ENCODE measurements at places on chromosomes 7 and 10.

- DNase-seq: no peak
Observed at GRCh38 chr7:130223646-130224045, 16.0 kb downstream of the SSMEM1 start.

DNA sequence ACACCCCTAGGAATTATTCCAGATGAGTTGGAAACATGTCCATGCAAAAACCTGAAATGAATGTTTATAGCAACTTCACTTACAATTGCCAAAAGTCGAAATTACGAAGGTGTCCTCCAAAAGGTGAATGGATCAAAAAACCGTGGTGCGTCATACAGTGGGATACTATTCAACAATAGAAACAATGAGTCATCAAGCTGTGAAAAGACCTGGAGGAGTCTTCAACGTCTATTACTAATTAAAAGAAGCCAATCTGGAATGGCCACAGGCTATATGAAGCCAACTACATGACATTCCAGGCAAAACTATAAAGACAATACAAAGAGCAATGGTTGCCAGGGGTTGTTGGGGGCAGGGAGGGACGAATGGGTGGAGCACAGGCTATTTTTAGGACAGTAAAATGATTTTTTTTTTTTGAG lies 12.6 kb upstream of the PPP2R2D start:
- DNase-seq: no peak

DNA sequence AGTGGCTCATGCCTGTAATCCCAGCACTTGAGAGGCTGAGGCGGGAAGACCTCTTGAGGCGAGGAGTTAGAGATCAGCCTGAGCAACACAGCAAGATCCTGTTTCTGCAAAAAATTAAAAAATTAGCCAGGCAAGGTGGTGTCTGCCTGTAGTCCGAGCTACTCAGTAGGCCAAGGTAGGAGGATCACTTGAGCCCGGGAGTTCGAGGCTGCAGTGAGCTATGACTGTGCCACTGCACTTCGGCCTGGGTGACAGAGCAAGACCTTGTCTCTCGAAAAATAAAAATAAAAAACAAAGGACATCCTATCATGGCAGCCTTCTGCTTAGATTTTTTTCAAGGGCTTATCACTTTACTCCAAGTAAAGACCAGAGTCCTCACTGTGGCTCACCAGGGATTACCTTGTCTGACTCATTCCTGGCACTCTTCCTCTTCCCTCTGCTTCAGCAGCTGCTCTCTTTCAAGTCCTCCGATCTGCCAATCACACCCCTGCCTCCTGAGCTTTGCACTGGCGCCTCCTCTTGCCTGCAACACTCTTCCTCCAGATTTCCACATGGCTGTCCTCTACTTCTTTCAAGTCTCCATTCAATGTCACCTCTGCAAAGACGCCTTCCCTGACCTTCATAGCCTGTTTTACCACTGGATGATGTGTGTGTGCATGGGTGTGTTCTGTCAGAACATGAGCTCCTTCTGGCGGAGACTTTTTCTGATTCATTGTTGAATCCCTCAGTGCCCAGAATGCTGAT lies 7.7 kb downstream of the PRTFDC1 start:
- DNase-seq: peak; percentile 81

GRCh38 chr10:71015674-71016073 lies 127.3 kb upstream of the PCBD1 start:
- no peak for DNase-seq

- DNase-seq: no peak
Observed at GRCh38 chr7:44094365-44094764, 9.8 kb upstream of the AEBP1 start.

DNA sequence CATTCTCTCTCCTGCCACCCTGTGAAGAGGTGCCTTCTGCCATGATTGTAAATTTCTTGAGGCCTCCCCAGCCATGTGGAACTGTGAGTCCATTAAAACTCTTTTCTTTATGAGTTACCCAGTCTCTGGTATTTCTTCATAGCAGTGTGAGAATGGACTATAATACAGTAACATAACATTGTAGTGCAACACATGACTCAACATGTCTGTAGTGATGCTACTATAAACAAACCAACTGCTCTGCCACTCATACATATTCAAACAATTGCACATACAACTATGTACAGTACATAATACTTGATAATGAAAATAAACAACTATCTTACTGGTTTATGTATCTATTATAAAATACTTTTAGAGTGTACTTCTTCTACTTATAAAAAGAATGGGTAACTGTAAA lies 7.1 kb downstream of the ATOH7 start:
- DNase-seq: no peak

GRCh38 chr7:117088623-117089194 lies 135.4 kb downstream of the ST7 start:
- DNase-seq: no peak

GRCh38 chr7:33816106-33816505 lies 89.2 kb upstream of the BMPER start:
- no peak for DNase-seq

GRCh38 chr7:121026159-121026558 lies 37.6 kb downstream of the CPED1 start:
- no peak for DNase-seq

DNA sequence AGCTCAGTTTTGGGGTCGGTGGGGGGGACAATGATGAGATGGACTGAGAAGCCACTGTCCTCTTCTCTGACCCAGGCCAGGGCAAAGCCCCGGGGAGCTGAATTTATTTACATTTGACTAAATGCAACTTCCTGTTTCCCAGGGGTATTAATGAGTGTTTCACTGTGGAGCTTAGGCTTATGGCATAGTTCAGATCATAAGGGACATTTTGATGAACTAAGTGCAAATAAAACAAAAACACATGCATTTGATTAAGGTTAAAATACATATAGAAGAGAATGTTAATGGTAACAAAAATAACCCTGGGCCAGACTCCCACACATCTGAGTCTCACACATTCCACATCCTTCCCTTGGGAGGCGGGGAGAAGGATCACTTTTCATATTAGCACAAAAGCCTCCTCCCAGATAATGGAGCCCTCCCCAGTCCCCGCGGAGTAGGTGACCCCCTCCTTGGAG lies 320.6 kb downstream of the FRMD4A start:
- DNase-seq: peak; percentile 83

- DNase-seq: peak; percentile 25
Observed at GRCh38 chr7:21543528-21544302, 876 bp downstream of the DNAH11 start.

DNA sequence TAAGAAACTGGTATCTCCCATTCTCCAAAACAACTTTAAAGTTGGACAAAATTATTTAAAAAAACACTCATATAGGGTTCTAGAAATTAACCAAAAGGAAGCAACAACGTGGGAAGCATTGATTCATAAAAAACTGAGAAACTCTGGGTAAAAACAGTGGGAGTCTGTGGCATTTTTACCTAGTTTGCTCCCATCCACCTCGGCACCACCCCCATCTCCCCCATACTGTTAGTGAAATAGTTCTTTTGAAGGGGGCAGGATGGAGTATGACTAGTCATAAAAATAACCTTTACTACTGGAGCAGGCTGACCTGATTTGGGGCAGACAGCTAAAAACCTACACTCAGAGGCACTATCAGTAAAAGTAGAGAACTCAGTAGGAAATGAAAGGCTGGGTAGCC lies 123.2 kb downstream of the AVL9 start:
- no peak for DNase-seq

GRCh38 chr10:26386781-26387180 lies 51.4 kb upstream of the APBB1IP start:
- DNase-seq: no peak

DNA sequence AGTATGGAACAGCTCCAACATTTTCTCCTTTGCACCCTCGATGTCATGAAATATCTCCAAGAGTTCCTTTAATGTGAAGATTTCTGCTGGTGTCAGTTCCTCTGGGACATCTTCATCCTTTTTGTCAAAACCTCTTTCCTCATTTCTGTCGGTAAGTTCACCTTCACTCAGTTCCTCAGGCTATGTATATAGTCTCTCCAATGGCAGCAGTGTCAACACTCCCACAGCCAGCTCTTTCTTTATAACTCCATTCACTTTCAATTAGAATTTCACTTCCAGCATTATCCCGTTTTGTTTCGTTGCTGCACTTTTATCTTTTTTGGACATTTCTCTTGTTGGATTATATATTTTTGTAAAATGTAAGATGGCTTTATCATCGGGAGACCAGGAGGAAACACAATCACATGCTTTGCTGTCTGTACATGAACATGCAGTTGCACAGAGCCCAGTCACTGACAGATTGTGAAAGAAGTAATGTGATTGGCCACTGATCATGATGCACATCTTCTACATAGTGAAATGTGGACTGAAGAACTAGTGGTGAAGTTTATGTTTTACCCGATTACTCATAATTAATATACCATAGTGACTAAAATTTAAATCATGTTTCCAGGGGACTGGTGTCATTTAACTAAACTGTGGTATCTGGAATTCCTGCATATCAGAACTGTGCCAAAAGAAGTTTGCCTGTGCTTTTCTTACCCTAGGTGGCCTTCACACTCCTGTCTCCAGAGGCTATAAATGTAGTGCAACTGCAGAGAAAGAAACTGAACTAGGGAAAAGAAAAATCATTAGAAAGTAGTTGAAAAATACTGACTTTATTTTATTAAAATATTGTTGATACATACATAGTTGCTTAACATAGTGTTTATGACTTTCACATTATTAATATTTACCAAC lies 289.6 kb downstream of the PPP1R3A start:
- DNase-seq: peak; percentile 2

DNA sequence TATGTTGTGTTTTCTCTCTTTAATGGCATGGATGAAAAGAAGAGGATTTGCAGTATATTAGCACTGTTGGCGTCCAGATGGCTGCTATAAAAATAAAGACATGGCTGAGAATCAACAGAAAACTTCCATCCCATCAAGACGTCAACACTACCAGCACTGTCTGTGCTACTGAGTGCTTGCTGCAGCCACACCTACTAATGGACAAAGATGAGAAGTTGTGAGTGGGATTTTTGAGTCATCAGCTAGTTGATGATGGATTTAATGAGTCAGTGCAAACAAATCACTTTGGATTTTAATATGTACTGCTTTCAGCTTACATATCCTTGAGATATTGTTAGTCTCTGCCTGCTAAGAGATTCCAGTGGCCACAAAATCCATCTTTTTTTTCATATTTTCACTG lies 631.0 kb upstream of the ANKRD30A start:
- peak; percentile 85 for DNase-seq

GRCh38 chr10:69278446-69278963 lies at the start of gene HK1:
HK1 (plus strand) TSS chr10:69278496.
- peak; percentile 72 for DNase-seq

GRCh38 chr10:1661416-1661815 lies 75.9 kb downstream of the ADARB2 start:
- DNase-seq: no peak

- no peak for DNase-seq
Observed at GRCh38 chr7:149237502-149237901, 1.9 kb upstream of the ZNF212 start.

Data from fibroblast of the aortic adventitia (primary cell).